CD4-positive, alpha-beta T cell treated with Interleukin-12 subunit alpha and Interleukin-12 subunit beta, for 1 hour (primary cell): ENCODE measurements at places on chromosomes 16 and 17.

DNA sequence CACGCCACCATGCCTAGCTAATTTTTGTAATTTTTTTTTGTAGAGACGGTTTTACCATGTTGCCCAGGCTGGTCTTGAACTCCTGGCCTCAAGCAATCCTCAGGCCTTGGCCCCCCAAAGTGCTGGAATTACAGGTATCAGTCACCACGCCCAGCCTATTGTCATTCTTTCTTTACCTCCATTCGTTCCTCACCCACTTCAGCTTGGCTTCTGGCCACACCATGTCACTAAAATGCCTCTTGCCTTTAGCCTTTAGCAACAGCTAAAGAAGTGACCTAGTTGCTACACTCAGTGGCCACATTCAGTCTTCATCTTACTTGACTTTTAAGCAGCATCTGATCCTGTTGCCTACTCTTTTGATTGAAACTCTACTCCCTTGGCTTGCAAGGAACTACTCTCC lies 3.6 kb upstream of the LRRC75A start:
- no peak for DNase-seq

DNA sequence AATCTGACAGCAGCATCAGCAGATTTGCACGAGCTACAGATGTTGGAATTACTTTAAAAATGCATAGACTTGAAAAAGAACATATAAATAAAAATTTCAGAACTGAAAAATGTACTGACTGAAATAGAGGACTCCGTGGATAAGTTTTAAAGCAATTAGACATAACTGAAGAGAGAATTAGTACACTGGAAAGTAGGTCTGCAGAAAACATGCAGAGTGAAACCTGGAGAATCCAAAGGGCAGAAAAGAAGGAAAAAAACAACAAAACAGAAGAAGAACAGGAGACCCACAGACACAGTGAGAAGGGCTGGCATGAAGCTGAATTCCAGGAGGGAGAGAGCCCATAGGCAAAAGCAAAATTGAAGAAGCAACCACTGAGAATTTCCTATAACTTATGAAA lies 57.2 kb upstream of the ENPP7 start:
- no peak for DNase-seq

DNA sequence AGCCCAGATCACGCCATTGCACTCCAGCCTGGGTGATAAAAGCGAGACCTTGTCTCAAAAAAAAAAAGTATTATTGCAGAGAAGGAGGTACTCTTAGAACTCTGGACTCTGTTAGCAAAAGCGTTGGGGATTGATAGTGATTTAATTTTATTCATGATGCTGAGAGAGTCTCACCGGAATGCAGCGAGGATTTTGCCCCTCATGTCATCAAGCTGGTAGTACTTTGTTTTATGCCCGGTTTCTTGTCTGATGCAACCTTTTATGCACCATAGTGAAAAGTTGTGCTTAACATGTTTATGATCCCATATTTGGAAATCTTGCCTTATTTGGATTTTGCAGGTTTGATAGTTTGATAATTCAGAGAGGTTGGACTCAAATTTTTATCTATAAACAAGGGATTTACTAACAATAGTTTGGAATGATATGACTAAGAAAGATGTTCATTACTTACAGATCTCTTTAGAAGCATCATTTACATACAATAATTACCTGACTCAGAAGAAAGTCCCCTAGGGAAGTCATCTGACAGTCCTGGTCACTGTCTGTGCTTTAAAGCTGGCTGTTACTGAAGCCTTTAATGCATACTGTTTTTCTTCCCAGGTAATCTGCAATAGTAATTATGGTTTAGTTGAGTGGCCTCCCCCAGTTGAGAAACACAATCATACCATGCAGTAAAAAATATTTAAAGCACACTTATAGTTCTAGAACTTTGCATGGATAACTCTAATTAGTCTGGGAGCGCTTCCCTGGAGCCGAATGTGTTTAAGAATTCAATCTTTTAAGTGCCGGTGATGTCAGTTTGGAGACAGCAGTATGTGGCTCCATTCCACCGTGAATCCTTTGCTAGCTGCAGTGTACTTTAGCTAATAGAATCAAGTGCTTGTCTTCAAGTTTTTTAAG lies 120.9 kb downstream of the PRKCA start:
- no peak for DNase-seq

DNA sequence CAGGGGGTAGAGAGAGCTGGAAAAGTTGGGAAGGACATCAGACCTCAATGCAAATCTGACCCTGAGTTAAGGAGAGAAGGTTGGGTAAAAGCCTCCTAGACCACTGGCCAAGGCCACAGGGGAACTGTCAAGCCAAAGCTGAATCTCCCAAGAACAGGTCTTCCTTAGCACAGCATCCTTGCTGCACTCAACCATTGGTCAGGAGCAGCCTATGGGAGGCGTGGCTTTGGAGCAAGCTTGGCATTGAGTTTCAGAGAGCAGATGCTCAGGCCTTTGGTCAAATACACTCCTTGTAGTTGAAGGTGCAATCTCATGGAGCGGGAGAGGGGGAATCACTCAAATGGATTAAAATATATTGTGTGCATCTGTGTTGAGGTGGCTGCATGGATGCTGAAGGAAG lies 21.8 kb downstream of the SOX9 start:
- DNase-seq = no peak

GRCh38 chr16:997440-998051 lies 16.0 kb downstream of the SOX8 start:
- DNase-seq = peak; percentile 62

DNA sequence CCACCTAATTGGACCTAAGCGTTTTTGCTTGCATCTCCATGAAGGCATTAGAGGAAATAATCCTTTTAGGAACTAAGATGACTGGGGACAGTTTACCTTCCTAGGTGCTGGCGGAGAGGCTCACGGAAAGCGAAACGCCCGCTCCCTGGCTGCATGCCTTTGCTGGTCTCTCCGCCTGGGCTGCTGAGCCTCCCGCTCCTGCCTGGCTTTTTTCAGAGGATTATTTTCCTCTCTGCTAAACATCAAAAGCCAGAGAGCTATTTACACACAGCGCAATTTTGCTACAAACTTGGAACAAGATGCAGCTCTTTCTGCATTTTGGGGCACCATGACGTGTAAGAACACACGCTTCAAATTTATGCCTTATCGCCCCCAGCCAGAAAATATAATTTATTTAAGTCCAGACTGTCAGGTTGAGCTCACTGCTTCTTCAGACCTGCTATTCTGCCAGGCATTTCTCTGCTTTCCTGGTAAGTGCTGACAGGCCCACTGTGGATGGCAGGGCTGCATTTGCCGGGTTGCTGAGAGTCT lies 124.4 kb downstream of the SPACA3 start:
- no peak for DNase-seq

GRCh38 chr16:86052926-86053325 lies 154.0 kb downstream of the IRF8 start:
- no peak for DNase-seq

GRCh38 chr16:2465653-2466415 lies 5.3 kb upstream of the NTN3 start:
- no peak for DNase-seq

DNA sequence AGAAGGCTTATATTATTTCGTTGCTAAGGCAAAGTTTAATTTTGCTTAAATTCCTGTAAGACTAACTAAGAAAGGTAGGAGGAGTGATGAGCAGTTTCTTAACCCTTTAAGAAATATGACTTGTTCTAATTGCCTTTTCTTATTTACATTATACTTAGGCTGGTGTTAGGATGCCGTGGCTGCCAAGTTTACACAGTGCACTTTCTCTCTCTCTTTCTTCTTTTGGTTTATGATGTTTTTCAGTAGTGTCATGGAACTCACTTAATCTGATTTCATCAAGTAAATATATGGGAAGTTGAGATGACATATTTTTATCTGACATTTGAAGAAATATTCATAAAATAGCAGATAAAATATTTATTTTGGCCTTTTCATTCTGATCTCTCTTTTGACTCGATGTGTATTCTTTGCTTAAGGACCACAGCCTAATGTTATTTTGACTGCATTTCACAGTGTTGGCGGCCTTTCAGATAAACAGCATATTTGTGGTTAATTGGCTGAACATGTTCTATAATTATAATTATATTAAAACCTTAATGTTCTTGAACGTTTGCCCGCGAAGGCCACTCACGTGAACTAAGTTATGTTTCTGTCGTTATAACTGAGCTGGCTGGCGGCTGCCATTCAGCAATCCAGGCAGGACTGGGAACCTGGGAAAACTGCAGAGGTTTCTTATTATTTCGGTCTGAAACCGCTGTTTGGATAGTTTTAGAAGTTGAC lies 191.6 kb downstream of the WWOX start:
- no peak for DNase-seq

GRCh38 chr16:11296351-11296705 lies 15.2 kb upstream of the PRM1 start:
- DNase-seq = no peak

- DNase-seq = no peak
Observed at GRCh38 chr17:2123375-2124251, 68.7 kb downstream of the HIC1 start.

- no peak for DNase-seq
Observed at GRCh38 chr16:5379954-5380353, 282.4 kb upstream of the EEF2KMT start.

GRCh38 chr17:10875430-10875851 lies 37.6 kb upstream of the PIRT start:
- DNase-seq = no peak

GRCh38 chr16:50666658-50667496 lies 14.2 kb downstream of the SNX20 start:
- DNase-seq = peak; percentile 52

DNA sequence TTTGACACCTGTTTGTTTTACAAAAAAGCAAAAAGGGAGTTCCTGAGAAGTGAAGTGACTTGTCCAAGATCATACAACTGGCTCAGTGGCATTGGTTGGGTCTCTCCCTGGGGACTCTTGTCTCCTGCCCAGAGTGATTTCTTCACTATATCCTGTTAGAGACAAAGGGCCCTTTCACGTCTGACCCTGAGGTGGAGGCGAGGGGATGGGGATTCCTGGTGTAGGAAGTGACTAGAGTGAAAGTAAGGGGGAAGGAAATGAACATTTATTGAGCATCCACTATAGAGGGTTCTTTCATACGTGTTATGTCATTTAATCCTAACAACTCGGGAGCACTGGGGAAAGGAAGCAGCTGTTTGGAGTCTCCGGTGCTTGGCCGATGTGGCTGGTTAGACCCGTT lies 9.0 kb downstream of the ITGB3 start:
- no peak for DNase-seq

GRCh38 chr17:75270966-75271232 lies at the start of gene MIF4GD:
Gene MIF4GD (minus strand): TSS chr17:75271231. CDS start chr17:75270195, 1,036 bp downstream.
- no peak for DNase-seq

GRCh38 chr16:82108100-82108499 lies 61.9 kb downstream of the MPHOSPH6 start:
- no peak for DNase-seq

DNA sequence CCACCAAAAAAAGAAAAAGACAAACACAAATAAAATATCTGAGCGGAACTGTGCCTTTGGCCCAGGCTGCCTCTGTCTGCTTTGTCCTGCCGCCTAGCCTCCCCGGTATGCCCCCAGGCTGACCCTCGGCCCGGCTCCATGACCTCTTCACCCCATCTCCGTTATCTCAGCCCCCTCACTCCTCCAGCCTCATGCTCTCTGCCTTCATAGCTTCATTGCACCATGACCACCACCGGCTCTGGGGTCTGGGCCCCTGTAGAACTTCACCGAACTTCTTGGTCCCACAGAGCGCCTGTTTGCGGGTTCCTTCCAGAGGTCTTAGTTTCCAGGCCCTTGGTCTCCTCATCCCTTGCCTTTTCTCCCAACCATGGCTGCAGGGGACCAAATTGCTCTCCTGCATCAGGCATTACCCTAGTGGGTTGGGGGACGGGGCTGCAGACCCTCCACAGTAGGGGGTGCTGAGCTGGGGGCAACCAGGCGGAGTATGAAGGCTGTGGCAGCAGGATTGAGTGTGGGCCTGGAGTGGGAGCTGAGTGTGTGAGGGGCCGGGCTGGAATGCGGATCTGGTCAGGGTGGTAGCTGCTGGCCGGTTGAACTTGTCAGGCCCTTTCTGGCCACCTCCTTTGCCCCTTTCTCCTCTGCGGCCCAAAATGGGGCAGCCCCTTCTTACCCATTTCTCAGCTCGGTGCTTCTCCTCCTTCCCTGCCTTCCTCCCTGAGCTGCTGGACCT lies 6.9 kb downstream of the HIRIP3 start:
- no peak for DNase-seq

DNA sequence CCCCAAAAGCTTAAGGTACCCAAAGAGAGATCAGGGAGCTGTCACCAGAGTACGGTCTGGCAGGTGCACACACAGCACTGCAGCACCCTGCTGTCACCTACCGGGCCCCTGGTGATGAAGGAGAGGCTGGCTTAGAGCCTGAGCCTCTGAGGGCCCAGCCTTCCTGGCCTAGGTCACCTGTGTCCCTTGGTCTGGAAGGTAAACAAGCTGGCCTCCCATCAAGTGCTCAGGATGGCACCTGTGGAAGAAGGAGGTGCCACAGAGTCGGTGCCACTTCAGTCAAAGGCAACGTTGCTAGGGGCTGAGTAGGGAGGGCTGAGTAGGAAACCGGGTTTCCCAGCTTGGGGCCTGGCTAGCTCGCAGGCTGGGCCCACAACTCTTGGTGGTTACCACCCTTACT lies 70.7 kb downstream of the COG7 start:
- DNase-seq = no peak

DNA sequence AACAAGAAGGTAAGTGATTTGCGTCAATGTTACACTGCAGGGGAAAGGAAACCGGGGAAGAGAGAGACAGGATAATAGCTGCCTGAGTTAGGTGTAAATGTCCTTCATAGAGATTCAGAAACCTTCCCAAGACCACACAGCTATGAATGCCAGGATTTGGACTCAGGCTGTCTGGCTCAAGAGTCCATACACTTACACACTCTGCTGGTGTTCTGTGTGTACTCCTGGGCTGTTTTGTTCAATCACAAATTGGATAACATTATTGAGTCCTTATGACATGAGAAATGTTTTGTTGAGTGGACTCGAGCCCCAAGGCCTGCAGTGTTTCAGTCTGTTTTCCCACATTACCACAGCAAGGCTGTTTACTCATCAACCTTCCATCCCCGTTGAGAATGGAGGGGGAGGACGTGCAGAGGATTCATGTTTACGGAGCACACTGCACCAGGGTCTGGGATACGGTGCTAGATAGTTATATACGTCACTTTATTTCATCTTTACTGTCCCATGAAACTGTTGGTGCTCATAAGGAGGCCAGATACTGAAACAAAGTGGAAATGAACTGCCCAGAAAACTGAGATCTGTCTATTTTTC lies 450.8 kb downstream of the HAPSTR1 start:
- DNase-seq = no peak

DNA sequence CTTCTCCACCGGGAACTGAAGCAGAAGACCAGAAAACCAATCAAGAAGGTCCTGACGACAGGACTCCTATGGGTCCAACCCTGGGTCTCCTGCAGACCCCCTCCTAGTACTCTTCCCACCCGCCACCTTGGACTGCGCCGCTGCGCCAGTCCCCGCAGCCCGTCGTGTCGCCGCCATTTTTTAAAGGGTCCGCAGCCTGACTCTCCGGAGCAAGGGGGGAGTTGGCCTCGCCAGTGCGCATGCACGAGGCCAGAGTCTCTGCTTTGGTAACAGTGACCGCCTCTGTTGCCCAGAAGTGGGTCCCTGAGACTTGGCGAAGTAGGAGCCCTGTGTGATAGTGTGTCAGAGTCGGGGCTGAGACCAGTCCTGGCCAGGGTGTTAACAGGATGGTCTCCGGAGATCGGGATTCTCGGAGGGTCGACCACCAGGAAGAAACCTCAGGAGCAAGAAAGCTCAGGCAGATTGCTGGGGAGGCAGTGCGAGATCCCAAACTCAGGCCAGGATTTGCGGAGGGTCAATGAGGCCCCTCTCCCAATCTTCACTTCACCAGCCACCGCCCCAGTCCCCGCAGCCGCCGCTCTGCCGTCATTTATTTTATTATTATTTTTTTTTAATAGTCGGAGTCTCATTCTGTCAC lies 612.5 kb downstream of the KCNJ18 start:
- no peak for DNase-seq
